ENCODE measurements at places on chromosomes 1 and 21.

- no peak for DNase-seq
These were observed 7.4 kb downstream of the RABGAP1L start for GRCh38 chr1:174166530-174167264.

GRCh38 chr1:30450148-30450817 lies 273.1 kb downstream of the MATN1 start:
- no peak for DNase-seq

DNA sequence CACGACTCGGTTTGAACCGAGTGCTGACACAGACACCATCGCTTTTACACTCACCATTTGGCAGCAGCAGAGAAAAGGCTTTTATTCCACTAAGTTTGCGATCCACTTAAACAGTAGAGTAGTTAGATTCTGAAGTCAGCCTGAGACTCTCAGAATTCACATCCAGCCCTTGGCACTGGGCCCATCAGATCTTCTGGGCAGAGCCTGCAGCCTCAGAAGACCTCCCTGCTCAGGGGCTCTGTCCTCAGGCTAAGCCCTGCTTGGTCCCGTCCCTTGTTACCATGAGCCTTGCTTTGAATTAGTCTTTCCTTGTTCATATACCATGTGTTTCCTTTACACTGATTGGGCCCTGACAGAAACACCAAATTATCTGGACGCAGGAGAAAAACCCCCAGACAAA lies 41.4 kb upstream of the AJAP1 start:
- no peak for DNase-seq

- no peak for DNase-seq
These were observed 65.2 kb upstream of the ARHGEF16 start for GRCh38 chr1:3389093-3389833.

GRCh38 chr1:10128101-10128765 lies 82.1 kb upstream of the KIF1B start:
- peak; percentile 17 for DNase-seq

DNA sequence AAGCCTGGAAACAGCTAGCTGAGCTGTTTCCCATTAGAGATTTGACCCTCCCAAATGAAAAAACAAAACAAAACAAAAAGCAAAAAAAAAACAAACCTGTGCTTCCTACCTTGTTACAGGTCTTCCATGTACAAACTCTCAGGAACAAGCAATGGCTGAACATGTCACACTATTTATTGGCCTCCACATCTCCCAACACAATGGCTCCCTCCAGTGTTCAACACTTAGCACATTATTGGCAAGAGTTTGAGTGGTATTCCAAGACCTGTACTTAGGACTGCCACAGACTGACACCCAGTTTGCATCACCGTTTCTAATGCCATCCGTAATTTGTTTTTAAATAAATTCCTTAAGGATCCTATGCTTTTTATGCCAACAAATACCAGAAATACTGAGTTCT lies 195.0 kb upstream of the OLFM3 start:
- peak; percentile 8 for DNase-seq

- DNase-seq = no peak
These were observed 22.2 kb downstream of the LDLRAP1 start for GRCh38 chr1:25565626-25566025.

DNA sequence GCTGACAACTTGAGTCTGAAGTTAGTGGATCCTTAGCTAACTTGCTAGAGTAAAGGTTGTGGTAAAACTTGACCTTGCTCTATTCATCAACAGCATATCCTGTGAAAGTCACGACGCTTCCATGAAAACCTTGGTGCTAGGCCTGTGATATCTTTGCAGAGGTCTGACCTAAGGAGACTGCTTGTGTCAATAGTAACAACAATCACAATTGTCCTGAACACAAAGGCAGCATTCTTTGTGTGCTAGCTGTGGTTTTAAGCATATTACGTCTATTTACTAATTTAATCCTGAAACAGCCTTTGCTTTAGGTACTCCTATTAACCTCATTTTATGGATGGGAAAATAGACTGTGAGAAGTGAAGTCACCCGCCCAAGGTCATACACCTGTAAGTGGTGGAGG lies 2.8 kb upstream of the CLDN14 start:
- DNase-seq = no peak

DNA sequence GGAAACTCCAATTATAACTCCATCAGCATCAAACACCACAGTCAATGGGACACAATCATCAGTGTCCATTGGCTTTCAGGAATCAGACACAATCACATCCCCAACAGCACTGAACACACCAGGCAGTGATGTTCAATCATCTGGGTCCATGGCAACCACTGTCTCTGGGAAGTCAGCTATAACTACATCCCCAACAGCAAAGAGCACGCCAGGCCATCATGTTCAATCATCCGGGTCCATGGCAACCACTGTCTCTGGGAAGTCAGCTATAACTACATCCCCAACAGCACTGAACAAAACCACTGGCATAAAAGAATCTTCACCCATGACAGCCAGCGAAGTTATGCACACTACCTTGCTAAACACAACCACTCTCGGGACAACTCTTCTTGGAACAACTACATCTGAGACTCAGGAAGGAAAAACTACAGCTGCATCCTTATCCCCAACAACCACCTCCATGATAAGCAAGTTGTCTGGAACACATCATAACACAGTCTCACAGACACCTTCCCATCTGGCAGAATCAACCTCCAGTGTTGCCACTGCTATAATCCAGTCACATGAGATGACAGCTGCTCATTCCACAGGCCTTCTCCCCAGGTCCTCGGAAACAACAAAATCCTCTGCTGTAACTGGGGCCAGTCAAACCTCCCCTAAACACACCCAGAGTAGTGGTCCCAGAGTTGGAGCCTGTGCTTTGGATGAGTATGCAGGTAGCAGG lies 19.9 kb downstream of the CATSPER4 start:
- DNase-seq = no peak

DNA sequence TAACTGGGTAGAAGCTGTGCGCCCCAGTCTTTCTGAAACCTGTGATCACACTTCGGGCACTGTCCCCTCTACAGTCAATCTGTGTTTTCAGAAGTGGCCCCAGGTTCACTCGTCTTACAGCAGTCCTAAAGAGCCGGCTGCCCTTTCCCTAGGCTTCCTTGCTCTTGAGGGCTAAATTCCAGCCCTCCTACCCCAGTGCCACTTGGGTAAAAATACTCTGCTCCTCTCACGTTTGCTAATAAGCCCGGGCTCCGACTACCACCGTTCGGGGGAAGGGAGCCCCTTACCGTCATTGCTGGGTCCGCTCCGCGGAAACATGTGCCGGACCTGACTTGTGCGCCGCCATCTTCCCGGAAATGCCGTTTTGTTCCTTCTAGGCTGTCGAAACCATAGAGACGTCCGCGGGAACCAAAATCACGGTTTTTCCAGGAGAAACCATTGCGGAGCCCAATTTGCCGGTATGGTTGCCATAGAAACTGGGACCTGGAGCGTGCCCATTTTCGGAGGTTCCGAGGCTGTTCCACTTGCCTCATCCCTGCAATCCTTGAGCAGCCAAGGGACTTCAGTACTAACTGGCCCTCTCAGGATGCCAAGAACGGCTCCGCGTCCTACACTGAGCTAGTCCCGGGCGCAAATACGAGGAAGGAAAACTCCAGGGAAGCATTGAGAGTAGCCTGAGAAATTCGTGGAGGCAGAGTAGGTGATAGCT lies at the start of gene GPATCH4:
Gene GPATCH4 (minus strand): TSS at position 358 of the 709 bp plus-strand sequence.
- DNase-seq = peak; percentile 82

DNA sequence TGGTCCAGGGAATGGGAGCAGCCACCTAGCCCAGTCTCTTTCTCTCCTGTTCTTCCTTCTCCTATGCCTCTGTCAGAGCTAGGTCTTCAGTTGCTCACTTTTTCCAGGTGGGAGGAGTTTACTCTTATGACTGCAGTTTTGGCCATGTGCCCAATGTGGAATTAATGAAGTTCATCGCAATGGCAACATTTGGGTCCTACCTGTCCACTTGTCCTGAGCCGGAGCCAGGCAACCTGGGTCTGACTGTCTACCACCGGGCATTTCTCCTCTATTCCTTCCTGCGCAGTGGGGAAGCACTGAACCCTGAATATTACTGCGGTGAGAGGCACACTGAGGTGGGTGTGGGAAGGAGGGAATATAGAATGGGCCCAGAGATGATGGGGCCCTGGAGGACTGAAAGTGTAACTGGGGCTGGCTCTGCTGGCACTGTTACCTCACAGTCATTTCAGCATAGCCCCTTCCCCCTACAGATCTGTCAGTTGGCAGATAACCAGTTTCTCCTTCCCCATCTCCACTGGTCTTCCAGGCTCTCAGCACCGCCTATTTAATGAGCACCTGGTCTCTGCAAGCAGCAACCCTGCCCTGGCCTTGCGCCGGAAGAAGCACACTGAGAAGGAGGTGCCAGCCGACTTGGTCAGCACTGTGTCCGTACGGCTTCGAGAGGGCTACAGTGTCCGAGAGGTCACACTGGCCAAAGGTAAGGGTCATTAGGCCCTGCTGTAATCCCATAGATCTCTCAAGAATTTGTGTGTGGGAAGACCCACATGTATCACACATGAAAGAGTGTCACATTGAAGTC lies 30.1 kb downstream of the SZT2 start:
- DNase-seq = no peak

- no peak for DNase-seq
These were observed 237.5 kb downstream of the HMCN1 start for GRCh38 chr1:185971688-185972087.

GRCh38 chr1:161932668-161933067 lies 91.0 kb downstream of the OLFML2B start:
- no peak for DNase-seq

DNA sequence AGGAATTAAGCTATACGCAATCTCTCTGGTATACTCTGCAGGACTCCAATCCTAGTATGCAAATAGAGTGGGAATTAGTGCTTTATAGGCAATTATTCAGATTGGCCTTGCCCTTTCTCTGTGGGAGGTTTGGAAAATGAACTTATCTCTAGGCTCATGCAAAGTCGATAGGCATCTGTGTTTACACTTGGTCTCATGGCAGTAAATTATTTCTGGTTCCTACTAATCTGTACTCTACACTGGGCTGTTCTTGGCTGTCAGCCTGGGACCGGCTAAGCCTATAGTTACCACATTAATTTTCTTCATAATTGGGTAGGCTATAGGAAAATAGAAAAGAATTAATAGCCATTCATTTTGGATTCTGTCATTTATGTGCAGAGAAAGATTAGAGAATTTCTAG lies 544.6 kb downstream of the AMY1C start:
- no peak for DNase-seq
